ENCODE measurements at places on chromosomes 13 and 19. TPM values are rescaled to one million over a fixed set of nuclear protein-coding genes. Genes with fewer than 3 reads are reported as not detected.

The SLC25A41 gene
- not detected for total RNA-seq

The SLC10A2 gene
- total RNA-seq: not detected

The TRPM4 gene
- total RNA-seq: 19.6 TPM

The LYL1 gene
- total RNA-seq: 0.63 TPM

The MEIOSIN gene
- not detected for total RNA-seq

The PEX11G gene
- total RNA-seq: 4.5 TPM

The ZNF468 gene
- total RNA-seq: 9.8 TPM

The KBTBD7 gene
- total RNA-seq: 5.3 TPM

The OR7C2 gene
- total RNA-seq: not detected

The CPB2 gene
- not detected for total RNA-seq

The CAMSAP3 gene
- 12.6 TPM for total RNA-seq

The PSG7 gene
- not detected for total RNA-seq

The KBTBD6 gene
- total RNA-seq: 8.9 TPM

The CEACAM5 gene
- total RNA-seq: 24.6 TPM

The ELSPBP1 gene
- total RNA-seq: not detected

The MAP4K1 gene
- not detected for total RNA-seq

The NDUFB7 gene
- 375 TPM for total RNA-seq

The FCER2 gene
- total RNA-seq: not detected

The ZNF599 gene
- 6.5 TPM for total RNA-seq

The LPAR2 gene
- 15.1 TPM for total RNA-seq

The SIGLEC8 gene
- not detected for total RNA-seq

The OVOL3 gene
- total RNA-seq: not detected

The KL gene
- total RNA-seq: not detected

The SIGLEC10 gene
- not detected for total RNA-seq

The MBD3L2 gene
- not detected for total RNA-seq

The NLRP9 gene
- not detected for total RNA-seq

The ACP5 gene
- total RNA-seq: 12.5 TPM

The OR10H1 gene
- total RNA-seq: 0.21 TPM

The PRTN3 gene
- not detected for total RNA-seq

The CLEC4M gene
- not detected for total RNA-seq

The PTPRH gene
- total RNA-seq: not detected
